Right renal pelvis (tissue), 4 donors: ENCODE measurements at places on chromosomes 4 and X. TPM values are rescaled to one million over a fixed set of nuclear protein-coding genes. Genes with fewer than 3 reads are reported as not detected.

DNA sequence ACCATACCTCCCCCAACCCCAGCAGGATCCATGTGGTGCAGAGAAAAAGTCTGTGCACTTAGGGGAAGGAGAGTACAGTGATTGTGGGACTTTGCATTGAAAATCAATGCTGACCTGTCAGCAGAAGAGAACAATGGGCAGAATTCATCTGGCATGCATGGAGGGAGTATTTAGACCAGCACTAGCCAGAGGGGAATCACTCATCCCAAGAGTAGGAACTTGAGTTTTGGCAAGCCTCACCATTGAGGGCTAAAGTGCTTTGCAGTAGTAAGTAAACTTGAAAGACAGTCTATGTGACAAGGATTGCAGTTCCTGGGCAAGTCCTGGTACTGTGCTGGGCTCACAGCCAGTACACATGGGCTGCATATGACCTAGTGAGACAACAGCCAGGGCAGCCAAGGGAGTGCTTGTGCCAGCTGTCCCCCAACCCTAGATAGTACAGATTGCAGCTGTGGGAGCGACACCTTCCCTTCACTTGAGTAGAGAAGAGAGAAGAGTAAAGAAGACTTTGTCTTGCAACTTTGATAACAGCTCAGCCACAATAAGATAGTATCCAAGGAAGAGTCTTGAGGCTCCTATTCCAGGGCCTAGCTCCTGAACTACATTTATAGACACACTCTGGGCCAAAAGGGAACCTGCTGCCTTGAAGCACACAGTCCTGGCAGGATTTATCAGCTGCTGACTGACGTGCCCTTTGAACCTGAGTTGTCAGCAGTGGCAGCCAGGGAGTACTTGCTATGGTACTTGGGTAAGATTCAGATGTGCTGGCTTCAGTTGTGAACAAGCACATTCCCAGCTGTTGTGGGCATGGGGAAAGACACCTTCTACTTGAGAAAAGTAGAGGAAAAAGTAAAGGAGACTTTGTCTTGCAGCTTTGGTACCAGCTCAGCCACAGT is 48.7 kb downstream of the HDX start:
- no peak for DNase-seq

GRCh38 chrX:77755561-77755960 is 30.5 kb downstream of the ATRX start:
- no peak for DNase-seq

FGA gene
- polyA plus RNA-seq, result 0.06 TPM

UGT2B10 gene
- 0.29 TPM for polyA plus RNA-seq

- no peak for DNase-seq
Measured at GRCh38 chr4:22794732-22795131, 102.0 kb downstream of the GBA3 start.

EDNRA gene
- 104 TPM for polyA plus RNA-seq

ETFDH gene
- polyA plus RNA-seq, result 32.0 TPM

GRCh38 chr4:150068300-150068960 is 9.8 kb upstream of the DCLK2 start:
- DNase-seq, result no peak

DNA sequence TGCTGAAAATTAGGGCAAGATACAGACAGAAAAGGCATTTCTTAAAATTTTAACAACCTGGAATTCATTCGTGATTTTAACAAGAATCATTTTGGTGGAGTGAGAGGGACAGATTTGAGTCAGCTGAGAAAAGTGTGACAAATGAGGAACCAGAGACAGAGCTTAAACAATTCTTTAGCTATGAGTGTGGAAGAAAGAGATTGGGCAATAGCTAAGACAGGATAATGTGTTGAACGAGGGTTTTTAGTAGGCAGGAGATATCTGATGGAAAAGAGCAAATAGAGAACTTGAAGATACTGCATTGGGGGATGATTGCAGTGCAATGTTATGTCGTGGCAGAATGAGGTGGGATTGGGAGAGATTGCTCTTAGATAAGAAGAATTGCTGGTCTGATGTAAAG is 164.2 kb upstream of the SPRY1 start:
- no peak for DNase-seq

PAGE1 gene
- polyA plus RNA-seq, result not detected

GRCh38 chr4:47914926-47915237 is 499 bp upstream of the NFXL1 start:
- DNase-seq, result no peak

DNA sequence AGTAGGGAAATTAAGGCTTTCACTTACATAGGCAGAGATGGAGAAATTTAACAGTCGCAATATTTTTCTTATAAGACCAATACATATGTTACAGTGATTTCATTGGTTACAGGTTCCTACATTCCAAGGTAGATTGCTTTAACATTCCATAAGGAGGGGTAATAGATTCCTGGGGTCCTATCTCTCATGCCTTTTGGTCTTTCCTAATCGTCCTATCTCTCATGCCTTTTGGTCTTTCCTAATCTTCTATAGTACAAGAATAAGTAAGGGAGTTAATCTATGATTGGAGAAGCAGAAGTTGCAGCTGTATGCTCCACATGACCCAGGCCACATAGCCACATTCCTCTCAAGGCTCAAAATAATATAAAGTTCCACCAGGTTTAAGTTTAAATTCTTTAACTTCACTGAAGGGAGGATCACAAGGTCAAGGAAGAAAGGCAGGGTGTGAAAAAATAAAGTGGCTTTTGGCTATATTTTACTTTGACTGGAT is 285.0 kb upstream of the BOD1L1 start:
- no peak for DNase-seq

- peak; percentile 68 for DNase-seq
Measured at GRCh38 chr4:183840311-183840710, 64.8 kb upstream of the STOX2 start.

NIPAL1 gene
- 11.2 TPM for polyA plus RNA-seq

CENPVL2 gene
- 0.23 TPM for polyA plus RNA-seq

DNA sequence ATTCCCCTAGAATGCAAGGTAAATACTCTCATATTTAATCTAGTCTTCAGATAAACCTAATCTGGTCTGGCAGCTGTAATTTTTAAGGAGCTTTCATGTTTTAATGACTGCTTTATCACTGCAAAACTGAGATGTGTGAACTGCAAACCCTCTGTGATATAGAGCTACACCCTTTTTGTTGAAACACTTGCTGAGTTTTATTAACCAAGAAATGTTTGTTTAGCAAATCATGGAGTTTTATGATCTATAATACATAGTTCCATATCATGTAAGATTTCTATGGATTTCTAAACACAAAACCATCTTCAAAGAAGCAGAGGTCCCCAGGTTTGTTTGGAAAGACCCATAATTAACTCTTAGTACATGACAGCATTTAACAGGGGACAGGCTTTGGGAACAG is 126.4 kb downstream of the BTC start:
- DNase-seq, result no peak

GRCh38 chr4:16684097-16684496 is 214.3 kb downstream of the LDB2 start:
- DNase-seq, result no peak

UGT2A1 gene
- 0.23 TPM for polyA plus RNA-seq

SGMS2 gene
- 17.2 TPM for polyA plus RNA-seq

DNA sequence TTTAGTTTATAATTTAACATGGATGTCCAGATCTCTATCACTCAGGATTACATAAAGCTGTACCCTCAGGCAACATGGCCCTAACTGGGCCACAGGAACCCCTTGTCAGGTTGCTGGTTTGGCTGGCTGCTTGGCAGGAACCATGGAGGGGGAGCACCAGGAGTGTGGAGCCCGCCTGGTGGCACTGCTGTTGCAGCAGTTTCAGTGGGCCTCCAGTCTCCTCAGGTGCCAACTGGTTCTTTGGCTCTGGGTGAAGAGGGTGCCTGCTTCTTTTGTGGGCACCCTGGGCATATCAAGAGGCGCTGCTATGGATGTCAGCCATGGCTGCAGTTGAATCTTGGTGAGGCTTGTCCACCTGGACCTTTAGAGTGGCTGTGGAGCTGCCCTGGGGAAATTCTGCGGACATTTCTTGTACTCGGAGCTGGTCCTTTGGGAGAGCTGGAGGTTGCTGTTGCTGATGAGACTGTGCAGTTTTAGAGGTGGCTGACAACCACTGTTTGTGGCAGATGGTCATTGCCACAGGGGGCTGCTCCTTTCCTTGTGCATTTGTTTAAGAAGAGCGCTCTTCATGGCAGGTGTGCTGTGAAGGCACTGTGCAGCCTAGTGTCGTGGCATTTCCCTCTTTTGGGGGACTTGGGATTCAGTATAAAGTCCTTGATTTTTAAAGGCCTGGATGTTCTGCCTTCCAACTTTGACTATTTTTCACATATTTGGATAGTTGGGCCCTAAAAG is 10.3 kb upstream of the SMIM14 start:
- DNase-seq, result no peak

ADH1B gene
- 23.3 TPM for polyA plus RNA-seq

DNA sequence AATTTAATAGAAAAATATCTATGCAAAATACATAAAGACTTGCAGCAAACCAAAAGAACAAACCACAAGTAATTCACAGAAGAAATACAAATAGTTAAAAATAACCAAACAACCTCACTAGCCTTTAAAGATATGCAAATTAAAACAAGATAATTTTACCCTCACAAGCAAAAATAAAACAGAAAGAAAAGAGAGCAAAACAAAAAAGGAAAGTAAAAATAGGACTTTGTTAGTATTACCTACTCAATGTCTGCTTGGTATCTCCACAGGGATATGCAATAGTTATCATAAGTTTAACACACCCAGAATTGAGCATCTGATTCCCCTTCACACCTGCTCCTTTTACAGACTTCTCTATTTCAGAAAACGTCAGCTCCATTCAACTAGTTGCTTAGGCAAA is 737.5 kb upstream of the MAGEB2 start:
- DNase-seq, result no peak

GRCh38 chr4:111943796-111944203 is 201.5 kb upstream of the FAM241A start:
- DNase-seq, result no peak

- peak; percentile 78 for DNase-seq
Measured at GRCh38 chr4:38062088-38062775, 102.0 kb downstream of the PTTG2 start.

RS1 gene
- polyA plus RNA-seq, result 0.06 TPM

- DNase-seq, result no peak
Measured at GRCh38 chrX:13697976-13698375, 9.0 kb downstream of the RAB9A start.

DNA sequence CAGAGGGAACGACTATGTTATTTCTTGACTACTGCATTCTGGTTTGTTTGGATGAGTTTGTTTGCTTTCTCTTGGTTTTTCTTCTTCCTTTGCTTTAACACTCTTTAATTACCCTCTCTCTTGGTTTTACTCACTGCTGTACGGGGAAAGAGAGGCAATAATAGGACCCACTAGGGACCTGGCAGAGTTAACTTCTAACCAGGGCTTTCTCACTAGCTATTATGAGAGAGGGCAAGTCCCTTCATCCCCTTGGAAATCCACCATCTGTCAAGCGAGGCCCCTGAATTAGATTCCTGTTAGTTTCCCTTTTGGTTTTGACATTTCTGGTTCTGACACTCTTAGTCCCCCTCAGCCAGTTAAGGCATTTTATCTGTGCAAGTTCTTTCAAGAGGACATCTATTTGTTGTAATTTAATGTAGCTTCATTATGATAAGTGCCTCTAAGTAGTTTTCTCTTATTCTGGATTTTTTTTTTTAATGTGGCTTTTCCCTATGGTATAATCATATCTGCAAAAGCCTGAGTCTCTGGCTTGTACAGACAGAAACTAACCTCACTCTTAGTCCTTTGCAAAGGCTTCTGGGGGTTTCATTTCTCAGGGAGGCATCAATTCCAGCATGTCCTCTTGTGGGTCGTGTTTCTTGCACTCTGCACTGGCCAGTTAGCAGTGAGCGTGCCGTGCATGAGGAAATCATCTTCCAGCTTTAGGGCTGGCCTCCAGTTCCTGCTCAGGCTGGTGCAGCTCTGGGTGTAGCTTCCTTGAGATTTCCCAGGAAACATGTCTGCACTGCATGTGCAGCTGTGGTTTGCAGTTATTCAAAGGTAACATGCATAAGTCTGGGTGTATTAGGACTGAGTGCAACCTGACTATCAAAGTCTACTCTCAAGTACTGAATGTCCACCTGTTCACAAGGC is 221.3 kb downstream of the STIM2 start:
- no peak for DNase-seq

DNA sequence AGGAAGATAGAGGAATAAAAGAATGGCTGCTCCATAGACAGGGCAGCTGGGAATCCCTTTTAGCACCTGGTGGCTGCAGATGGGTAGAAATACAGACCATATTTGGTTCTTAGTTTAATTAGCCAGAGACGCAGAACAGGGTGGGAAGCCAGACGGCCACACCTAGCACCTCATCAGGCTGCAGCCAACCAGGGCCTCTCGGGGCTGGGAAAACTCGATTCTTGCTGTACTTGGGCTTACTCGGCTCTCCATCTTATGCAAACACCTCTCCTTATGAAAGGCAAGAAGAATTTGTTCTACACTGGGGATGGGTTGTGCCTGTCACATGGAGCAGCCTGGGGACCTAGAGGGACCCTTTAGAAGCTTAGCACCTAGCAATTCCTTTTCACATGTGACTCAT is 19.7 kb downstream of the IRAK1 start:
- no peak for DNase-seq

FAM9C gene
- polyA plus RNA-seq, result 0.46 TPM

NRK gene
- 17.7 TPM for polyA plus RNA-seq

GRCh38 chr4:38667085-38667893 is 3.3 kb downstream of the KLF3 start:
- peak; percentile 90 for DNase-seq

DNA sequence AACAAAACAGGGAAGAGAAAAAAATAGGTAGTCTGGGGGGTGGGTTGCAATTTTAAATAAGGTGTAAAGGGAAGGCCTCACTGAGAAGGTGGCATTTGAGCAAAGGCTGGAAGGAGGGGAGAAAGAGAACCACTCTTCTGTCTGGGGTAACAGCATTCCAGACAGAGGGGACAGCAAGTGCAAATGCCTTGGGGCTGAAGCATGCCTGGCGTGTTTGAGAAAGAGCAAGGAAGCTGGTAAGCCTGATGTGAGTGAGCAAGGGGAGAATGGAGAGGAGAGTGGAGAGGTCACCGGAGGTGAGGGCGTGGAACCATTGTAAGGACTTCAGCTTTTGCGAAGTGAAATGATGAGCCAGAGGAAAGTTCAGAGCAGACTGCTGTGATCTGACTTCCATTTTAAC is 19.7 kb upstream of the DOCK11 start:
- DNase-seq, result no peak
